ENCODE measurements at places on chromosomes 11 and 22. TPM values are rescaled to one million over a fixed set of nuclear protein-coding genes. Genes with fewer than 3 reads are reported as not detected.

GRCh38 chr11:66539170-66539869, 6.5 kb downstream of the ZDHHC24 start:
- no peak for DNase-seq

The GAL3ST1 gene
- 13.3 TPM for total RNA-seq

GRCh38 chr22:45692549-45692948, 20.9 kb downstream of the ATXN10 start:
- no peak for DNase-seq

DNA sequence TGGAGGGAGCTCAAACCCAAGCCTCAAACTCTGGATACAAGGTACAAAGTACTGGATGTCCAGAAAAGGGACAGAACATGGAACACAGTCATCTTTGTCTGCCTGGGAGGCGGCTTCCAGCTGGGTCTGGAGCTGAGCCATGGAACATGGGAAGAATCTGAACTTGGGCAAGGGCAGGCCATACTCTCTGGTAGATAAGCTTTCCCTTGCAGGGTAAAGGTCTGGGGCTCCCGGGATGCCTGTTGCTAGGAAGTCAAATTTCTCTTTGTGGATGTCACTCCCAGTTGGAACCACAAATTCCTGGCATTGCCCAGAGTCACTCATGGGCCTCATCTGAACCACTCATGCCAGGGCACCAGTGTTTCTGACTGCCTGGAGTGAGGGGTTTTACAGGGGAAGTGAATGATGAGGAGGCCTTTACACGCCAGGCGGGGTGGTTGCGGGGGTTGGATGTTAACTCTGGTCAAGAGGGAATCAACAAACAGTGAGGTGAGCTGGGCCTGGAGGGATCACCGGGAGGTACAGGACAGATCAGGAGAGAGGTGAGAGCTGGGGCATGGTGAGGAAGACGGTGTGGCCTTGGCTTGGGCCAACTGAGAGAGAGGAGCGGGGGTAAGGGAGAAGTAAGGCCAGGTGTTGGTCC, 5.7 kb downstream of the FTH1 start:
- DNase-seq, result no peak

The DCHS1 gene
- total RNA-seq, result 16.5 TPM

DNA sequence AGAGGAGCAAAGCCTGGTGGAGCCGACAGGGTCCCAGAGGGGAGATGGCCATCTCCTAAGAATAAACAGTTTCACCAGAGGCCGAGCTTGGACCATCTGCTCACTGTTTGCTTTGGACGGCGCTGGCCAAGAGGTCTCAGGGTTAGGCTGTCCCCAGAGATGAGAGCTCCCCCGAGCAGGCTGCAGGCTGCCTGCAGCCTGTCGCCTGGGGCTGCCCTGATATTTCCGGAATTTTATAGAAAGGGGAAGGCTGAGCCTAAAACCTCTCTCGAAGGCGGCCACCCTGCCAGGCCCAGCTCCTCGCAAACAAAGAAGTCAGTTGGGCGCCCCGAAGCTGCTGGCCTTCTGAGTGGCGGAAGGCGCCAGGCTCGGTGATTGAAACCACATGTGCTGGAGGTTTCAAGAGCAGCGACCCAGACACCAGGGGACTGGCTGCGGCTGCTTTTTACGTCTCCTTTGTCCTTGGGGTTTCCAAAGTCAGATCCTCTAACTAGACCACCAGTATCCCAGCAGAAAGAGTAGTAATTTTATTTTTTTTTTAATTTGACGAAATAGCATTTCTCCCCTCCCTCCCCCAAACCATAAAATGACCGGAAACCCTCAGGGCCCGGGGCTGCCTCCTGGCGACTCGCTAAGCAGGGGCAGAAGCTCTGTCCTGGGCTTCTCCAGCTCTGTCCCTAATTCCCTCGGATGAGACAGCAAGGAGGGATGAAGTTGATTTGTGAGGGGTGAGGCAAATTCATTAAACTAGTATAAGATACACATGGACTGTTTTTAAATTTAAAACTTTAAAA, 57.4 kb downstream of the CLMP start:
- peak; percentile 85 for DNase-seq

- DNase-seq, result no peak
Measured at GRCh38 chr11:4541071-4541470, 3.9 kb upstream of the OR52M1 start.

GRCh38 chr11:56852131-56852530, 103.6 kb upstream of the OR9G4 start:
- DNase-seq, result no peak

GRCh38 chr11:132490978-132491377, 1041.3 kb downstream of the OPCML start:
- DNase-seq, result no peak

- DNase-seq, result no peak
Measured at GRCh38 chr11:106216281-106216680, 138.8 kb downstream of the AASDHPPT start.
